ENCODE measurements at places on chromosomes 13 and 19.
A peak's percentile ranks its signal among the peaks of the same experiment; 100 is the strongest.

DNA sequence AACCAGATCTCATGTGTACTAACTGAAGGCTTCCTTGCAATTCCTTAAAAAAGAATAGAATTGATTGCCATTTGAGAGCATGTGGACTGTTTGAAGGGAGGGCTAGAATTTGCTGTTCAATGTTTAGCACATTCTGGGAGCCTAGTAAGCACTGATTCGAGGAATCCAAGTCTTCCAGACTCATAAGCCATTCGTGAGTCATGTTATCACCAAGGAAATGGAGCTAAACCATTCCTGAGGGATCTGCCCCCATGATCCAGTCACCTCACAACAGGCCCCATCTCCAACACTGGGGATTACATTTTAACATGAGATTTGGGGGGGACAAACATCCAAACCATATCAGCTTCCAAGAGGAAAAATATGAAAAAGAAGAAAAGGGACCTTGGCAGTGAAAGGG is 276.4 kb downstream of the KCNRG start:
- DNase-seq, result no peak

DNA sequence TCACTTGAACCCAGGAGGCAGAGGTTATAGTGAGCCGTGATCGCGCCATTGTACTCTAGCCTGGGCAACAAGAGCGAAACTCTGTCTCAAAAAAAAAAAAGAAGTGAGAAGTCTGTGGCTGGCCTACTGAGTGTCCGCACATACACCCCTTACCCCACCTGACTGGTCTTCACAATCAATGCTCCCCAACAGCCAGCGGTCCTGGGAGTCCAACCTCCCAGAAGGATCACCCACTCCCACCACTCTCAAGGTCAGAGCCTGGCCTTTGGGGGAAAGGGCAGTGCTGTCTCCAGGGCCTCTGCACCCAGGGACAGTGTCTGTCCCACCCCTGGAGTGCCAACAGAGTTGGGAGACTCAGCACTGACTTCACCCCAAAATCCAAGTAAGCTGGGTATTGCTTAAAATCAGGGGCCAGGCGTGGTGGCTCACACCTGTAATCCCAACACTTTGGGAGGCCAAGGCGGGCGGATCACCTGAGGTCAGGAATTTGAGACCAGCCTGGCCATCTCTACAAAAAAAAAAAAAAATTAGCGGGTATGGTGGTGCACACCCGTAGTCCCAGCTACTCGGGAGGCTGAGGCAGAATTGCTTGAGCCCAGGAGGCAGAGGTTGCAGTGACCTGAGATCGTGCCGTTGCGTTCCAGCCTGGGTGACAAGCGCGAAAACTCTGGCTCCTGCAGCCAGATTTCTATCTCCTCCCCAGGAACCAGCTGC is 2.3 kb upstream of the CD320 start:
- peak; percentile 42 for DNase-seq

DNA sequence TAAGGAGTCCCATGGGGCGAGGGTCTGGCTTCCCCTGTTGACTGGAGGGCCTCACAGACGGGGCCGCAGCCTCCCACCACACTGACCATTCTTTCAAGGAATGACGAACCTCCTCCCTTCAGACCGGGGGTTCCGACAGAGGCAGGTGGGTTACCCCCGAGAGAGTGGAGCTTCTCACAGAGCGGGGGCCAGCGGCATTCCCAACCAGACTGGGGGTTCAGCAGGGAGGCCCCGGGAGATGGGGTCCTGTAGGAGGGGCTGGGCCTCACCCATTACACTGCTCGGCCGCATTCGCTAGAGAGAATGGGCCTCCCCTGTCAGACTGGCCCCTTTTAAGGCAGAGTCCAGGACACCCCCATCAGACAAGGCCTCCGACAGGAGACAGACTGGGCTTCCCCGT is 15.6 kb upstream of the C2CD4C start:
- DNase-seq, result no peak

- no peak for DNase-seq
These were observed 11.6 kb downstream of the URI1 start for GRCh38 chr19:29953352-29954247.

DNA sequence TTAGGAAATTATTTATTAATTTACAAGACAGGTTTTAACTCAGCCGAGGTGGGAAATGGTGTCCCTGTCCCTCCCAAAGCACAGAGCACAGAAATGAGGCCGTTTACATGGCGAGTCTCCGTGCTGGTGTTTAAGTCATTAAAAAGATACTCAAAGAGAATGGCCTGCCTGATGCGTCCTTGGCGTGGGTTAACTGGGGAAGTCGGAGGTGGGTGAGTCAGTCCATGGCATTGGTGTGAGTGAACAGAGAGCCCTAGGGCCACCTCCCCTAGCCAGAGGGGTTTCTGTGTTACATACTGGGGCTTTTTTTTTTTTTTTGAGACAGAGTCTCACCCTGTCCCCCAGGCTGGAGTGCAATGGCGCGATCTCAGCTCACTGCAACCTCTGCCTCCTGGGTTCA is 3.9 kb downstream of the FEM1A start:
- no peak for DNase-seq

DNA sequence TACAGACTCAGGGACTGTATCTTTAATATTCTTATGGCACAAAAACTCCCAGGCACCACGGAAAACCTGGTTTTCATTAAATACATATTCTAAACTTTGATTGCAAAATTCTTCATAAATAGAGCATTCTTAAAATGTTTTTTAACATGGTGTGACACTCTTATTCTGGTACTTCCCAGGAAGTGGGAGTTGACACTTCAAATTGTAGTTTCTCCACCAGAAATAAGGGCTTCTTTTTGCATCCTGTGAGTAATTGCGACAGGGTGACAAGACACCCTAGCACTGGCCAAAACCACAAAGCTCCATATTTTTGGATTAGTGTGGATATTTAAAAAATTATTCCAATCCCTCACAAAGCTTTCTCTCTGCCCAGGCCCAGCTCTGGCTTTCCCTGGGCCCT is 43.6 kb upstream of the MTIF3 start:
- DNase-seq, result no peak

GRCh38 chr19:31347354-31347753 is 1.9 kb downstream of the TSHZ3 start:
- no peak for DNase-seq

DNA sequence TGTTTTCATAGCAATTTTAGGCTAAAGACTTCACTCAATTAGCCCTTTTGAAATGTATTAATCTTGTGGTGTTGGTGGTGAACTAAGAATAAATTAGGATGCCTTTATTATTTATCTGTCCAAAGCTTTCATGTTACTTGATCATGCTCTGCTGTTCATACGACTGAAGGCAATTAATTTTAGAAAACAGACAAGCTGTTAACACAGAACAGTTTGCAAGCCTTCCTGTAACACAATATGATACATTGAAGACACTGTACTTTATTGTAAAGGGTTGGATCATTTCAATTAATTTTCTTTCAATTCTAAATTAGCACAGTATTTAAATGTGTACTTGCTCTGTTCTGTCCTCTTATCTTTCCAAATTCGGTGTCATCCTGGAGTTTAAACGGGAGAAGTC is 794.3 kb upstream of the MIR17HG start:
- no peak for DNase-seq

GRCh38 chr13:85632526-85633195 is 166.6 kb downstream of the SLITRK6 start:
- no peak for DNase-seq

DNA sequence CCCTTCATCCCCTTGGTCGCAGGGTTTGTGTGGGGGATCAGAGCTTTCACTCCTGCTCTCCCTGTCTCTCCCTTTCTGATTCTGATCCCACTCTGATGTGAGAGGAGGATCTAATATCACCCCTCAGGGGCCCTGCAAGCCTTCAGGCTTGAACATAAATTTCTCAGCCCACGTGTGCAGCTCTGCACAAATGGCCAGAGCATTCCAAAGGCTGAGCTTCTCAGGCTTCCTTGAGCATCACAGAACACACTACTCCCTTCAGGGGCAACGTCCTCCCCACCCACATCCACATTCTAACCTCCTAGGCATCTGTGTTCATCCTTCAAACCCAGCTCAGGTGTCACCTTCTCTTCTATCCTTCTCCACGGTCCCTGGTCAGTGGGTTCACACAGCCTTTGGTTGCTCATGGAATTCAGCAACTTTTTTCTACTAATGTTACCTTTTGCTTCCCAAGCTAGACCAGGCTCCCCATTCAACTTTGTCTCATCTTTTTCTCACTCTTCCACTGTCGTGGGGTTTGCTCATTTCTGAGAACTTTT is 24.4 kb upstream of the DOCK9 start:
- no peak for DNase-seq

GRCh38 chr13:48727241-48728011 is 73.7 kb downstream of the CYSLTR2 start:
- DNase-seq, result no peak

DNA sequence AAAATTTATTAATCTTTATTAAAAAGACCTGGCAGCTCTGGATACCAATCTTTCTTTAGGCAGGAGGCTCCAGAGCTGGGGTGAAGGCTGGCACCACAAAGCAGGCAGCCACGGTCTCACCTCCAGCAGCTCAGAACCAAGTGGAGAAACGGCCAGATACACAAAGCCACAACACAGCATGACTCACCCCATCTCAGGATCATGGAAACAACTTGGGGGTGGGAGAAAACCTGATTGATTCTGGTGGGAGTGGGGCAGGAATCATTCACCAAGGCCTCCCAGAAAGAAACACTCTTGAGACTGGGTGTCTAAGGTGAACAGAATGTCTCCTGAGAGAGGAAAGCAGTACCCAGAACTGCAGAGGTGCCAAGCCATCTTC is 64.2 kb downstream of the CRYL1 start:
- DNase-seq, result no peak

DNA sequence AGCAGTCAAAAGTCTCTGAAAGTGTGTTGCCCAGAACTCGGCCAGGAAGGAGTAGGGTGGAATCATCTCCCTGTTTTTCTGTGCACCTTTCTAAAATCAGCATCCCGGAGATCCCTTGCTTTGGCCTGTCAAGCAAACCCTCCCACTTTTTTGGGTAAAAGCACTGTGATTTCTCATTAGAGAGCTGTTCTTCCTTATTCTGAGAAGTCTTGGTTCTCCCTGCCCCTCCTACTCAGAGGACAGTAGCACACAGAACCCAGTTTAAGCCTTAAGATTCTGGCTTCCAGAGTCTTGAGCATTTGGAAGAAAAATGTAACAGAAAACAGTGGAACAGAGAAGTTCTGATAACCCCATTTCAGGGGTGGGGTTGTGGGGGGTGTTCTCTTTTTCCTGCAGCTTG is 52.6 kb upstream of the KATNAL1 start:
- DNase-seq, result no peak

DNA sequence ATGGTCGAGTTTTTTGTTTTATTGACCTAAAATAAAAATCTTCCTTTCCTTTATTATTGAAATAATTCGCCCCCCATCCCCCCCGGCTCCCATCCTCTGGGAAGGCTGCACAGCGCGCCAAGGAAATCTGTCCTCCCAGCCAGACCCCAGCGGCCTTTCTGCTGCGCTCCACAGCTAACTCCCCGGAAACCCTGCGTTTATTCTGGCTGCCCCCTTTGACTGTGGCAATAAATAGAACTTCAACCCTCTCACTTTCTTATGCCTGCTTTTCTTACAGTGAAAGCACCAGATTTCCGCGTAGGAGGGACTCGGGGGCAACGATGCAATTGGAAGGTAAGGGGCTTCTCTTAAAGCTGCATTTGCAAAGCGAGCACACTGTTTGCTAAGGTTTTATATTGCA is 9.7 kb upstream of the C19orf12 start:
- DNase-seq, result no peak

GRCh38 chr19:18871543-18871942 is 24.4 kb downstream of the CERS1 start:
- no peak for DNase-seq

GRCh38 chr19:19451429-19452242 is 46.2 kb downstream of the GATAD2A start:
- DNase-seq, result no peak

DNA sequence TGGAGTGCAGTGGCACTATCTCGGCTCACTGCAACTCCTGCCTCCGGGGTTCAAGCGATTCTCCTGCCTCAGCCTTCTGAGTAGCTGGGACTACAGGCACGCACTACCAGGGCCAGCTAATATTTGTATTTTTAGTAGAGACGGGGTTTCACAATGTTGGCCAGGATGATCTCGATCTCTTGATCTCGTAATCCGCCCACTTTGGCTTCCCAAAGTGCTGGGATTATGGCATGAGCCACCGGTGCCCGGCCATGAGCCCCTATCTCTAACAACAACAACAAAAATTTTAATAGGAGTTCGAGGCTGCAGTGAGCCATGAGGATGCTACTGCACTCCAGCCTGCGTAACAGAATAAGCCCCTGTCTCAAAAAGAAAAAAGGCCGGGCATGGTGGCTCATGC is 5.0 kb downstream of the AP1M2 start:
- no peak for DNase-seq

- DNase-seq, result no peak
These were observed 198.5 kb downstream of the KATNAL1 start for GRCh38 chr13:30108913-30109237.

GRCh38 chr13:55606045-55606665 is 1534.6 kb upstream of the PRR20A start:
- DNase-seq, result no peak

GRCh38 chr13:38685974-38686576 is 802 bp upstream of the FREM2 start:
- no peak for DNase-seq

DNA sequence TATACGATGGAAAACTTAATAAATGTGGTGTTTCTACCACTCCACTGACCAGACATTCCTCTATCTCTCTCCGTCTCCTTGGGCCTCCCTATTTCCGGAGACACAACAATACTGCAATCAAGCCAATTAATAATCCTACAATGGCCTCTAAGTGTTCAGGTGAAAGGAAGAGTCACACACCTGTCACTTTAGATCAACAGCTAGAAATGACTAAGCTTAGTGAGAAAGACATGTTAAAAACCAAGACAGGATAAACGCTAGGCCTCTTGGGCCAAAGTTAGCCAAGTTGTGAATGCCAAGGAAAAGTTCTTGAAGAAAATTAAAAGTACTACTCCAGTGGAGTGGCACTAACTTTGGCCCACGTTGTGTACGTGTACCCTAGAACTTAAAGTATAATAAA is 22.5 kb downstream of the ZDHHC20 start:
- no peak for DNase-seq

GRCh38 chr19:38252941-38253691 is 3.1 kb downstream of the PPP1R14A start:
- DNase-seq, result peak; percentile 18

DNA sequence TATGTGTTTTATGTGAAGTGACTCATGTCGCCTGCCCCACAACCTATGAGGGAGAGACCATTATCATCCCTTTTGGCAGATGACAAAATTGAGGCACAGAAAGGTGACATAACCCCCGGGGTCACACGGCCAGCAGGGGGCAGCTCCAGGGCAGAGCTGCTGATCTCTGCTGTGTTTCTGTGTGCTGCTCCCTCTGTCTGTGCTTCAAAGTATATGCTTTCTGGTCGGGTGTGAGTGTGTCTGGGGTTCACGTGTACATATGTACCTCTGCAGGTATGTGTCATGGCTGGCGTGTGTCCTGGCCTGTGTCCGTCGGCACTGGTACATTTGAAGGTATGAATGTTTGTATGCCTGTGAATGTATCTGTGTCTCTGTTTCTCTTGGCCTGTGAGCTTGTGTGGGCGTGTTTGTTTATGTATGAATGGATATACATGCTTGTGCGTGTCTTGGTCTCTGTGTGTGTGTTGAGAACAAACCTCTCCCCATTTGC is 7.1 kb downstream of the LIPE start:
- no peak for DNase-seq

Data from ascending aorta (tissue), 2 donors.